Caudate nucleus (tissue), 63 donors: ENCODE measurements at places on chromosomes 3 and 15.

DNA sequence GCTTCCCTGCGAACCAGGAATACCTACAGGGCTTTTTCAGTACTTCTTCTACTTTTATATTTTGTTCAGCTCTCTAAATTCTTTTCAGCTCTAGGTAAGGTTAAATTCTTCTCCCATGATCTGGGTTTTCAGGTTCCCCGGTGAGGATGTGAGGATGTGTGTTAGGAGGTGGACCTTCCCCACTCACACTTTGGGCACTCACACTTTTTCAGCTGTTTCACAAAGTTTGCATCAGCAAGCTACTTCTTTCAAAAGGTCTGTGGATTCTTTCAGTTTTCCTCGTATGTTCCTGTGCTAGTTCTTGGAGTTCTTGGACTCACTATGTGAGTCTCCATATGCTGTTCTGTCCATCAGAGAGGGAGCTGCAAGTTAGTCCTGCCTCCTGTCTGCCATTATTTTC is 13.9 kb upstream of the OR5K2 start:
- DNase-seq: no peak

GRCh38 chr3:66971245-66971644 is 26.9 kb upstream of the KBTBD8 start:
- DNase-seq: no peak

DNA sequence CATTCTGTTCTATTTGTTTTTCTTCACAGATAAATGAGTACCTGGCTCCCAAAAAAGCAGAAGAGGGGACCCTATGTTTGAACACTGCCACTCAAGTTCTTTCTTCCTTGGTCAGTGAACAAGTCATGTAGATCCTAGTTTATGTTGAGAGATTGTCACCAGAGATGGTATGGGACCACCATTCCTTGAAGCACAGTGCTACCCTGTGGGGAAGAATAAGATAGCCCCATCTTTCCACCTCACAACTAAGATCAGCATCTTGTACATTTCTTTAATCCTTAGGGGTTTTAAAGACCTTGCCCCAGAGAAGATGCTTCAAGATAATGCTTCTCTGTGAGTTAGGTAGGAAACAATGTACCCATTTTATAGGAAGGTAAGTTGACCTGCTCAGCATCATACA is 233.5 kb upstream of the WNT5A start:
- DNase-seq: no peak

- no peak for DNase-seq
These were observed 18.6 kb downstream of the SH2D7 start for GRCh38 chr15:78110916-78111475.

DNA sequence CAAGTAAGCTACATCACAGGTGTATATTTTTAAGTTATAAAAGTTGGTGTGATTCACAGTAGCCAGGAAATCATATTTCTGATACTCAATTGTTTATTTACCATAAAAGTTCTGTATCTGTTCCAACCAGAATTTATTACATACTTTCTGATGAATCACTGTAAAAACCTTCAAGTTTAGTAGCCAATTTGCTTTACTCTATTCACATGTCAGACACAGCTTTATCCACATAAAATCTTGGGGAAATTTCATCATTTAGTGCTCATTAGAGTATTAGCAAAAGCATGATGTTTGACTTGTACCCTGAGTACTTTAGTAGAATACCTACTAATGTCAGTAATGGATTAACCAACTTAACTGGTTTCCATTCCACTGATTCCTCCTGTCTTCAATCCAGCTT is 249.8 kb downstream of the POLQ start:
- no peak for DNase-seq

DNA sequence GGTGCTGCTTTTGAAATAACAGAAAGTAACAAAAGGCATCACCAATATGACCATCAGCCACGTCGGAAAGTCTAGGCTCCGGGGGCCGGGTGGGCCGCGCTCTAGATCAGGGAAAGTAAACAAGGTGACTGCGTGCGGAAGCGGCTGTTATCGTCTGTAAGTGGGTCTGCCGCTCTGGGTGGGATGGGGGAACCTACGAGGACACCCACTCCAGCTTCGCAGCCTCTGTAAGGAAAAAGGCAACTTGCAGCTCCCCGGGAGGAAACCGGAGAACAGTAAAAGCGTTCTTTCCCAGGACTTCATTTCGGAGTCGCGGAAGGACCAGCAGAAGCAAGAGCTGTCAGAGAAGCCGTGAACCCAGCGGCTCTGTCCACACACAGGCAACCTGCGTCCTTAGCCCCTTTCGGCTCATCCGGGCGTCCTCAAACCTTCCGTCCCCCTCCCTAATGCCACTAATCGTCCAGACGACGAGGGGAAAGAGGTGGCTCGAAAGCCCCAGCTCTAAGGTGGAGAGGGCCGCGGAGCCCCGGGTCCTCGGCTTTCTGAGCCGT is 461 bp downstream of the XRN1 start:
- peak; percentile 58 for DNase-seq

DNA sequence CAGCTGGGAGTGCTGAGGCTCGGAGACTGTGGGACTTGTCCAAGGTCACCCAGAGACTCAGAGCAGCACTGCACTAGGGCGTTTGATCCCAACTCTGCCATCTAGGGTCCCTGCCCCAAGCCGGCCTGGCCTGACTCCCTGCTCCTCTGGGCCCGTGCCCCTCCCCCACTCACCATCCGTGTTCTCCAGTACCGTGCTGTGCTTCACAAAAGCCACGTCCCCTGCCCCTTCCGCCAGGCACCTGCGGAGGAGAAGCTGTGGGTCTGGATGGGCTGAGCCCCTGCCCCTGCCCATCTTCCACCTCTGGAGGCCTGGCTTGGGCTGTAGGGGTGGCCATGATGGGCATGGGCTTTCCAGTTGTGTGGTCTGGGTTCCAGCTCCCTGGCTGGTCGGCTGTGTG is 8.4 kb downstream of the MELTF start:
- no peak for DNase-seq

DNA sequence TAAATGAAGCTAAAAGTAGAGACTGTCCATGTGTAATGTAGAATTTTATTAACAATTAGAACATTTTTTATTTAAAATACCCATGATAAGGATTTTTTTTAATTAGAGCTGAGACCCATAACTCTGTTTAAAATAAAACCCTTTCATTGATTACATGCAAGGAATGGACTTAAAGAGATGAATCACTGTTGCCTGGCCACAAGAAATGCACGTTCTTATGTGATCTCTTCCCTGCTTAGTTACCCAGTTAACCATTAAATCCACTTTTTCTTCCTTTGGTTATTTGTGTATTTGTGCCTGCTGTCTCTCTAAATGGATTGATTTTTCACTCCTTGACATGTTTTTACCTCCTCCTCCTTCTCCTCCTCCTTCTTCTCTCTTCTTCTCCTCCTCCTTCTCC is 83.3 kb upstream of the SLITRK3 start:
- no peak for DNase-seq

- no peak for DNase-seq
These were observed 398.1 kb upstream of the ARPP21 start for GRCh38 chr3:35241236-35241635.

DNA sequence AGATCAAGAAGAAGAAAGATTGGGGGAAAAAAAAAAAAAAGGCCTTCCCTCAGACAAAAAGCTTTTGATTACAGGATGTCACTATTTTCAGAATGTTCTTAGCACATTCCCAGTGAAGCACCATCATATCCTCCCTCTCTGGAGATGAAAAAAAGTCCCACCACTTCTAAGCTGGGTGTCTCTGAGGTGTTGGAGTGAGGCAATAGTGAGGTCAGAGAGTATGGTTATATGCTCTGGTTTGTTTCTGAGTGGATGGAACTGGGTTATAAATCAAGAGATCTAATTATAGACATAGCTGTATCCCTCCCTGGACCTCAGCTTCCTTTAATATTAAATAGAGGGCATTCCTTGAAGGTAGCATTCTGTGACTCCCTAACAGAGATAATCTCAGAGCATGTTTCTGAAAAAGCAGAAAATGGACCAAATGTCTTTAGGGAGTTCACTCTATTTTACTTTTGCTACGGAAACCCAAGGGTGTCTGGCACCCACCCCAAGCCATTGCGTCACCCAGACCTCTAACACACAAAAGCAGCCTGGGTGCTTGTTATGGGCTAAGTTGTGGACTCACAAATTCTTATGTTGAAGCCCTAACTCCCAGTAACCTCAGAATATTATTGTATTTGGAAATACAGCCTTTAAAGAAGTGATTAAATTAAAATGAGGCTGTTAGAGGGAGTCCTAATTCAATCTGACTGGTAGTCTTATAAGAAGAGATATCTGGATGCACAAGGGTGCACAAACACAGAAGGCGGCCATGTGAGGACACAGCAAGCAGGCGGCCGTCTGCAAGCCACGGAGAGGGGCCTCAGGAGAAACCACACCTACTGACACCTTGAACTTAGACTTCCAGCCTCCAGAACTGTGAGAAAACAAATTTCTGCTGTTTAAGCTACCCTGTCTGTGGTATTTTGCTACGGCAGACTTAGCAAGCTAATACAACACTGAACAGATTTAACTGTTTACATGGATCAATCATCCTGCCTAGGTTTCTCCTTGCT is 81.5 kb downstream of the MB21D2 start:
- DNase-seq: no peak

- DNase-seq: no peak
These were observed 175.8 kb downstream of the SPATA16 start for GRCh38 chr3:172965256-172965655.

DNA sequence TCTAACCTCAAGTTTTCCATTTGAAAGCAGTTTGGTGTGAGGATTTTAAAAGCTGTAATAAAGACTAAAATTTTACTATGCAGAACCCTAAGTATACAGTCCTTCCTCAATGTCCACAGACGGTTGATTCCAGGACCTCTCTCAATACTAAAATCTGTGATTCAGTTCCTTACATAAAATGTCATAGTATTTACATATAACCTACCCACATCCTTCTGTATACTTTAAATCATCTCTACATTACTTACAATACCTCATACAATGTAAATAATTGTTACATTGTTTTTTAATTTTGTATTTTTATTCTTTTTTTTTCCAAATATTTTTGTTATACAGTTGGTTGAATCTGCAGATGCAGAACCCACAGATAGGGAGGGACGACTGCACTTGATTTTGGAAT is 2.8 kb upstream of the TOPAZ1 start:
- DNase-seq: no peak

- no peak for DNase-seq
These were observed 34.2 kb downstream of the CLEC3B start for GRCh38 chr3:45060165-45060892.

DNA sequence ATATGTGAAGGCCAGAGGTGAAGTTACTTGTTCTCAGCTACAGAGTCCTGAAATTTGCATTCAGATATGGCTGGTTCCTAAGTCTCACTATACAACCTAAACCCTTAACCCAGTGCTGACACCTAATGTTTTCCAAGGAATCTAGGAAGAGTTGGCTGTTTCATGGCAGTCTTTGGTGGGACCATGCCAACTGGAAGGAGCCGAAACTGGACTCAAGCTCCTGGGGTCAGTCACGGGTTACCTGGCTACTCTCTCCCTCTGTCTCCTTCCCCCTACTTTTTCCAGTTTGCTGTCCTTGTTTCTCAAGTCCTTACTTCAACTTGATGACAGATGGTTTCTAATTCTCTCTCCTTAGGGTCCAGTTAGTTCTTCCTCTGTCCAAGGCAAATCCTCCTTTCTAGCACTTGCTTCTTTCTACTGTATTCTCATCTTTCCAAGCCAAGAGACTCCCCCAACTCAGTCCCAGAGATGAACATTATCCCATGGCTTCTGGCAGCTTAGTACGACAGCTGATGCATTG is 88.6 kb upstream of the COL6A5 start:
- no peak for DNase-seq

DNA sequence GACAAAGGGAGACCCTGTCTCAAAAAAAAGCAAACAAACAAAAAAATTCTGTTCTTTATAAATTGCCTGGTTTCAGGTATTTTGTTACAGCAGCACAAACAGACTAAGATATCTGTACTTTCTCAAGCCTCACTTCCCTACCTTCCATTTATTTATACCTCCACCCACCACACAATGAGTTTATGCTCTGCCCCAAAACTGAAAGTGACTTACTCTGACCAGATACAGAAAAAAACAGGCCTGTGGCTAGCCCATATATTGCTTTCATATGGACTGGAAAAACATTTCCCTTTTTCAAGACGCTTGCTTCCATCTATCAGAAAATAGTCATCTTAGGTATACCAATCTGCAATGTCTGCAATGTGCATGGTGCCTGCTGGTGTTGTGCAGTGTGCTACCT is 8.7 kb upstream of the GPD1L start:
- DNase-seq: no peak

- peak; percentile 35 for DNase-seq
These were observed 62.1 kb downstream of the CORO2B start for GRCh38 chr15:68640791-68641331.
